COR-L47 (cell line): ENCODE measurements at places on chromosomes 5 and 9.

DNA sequence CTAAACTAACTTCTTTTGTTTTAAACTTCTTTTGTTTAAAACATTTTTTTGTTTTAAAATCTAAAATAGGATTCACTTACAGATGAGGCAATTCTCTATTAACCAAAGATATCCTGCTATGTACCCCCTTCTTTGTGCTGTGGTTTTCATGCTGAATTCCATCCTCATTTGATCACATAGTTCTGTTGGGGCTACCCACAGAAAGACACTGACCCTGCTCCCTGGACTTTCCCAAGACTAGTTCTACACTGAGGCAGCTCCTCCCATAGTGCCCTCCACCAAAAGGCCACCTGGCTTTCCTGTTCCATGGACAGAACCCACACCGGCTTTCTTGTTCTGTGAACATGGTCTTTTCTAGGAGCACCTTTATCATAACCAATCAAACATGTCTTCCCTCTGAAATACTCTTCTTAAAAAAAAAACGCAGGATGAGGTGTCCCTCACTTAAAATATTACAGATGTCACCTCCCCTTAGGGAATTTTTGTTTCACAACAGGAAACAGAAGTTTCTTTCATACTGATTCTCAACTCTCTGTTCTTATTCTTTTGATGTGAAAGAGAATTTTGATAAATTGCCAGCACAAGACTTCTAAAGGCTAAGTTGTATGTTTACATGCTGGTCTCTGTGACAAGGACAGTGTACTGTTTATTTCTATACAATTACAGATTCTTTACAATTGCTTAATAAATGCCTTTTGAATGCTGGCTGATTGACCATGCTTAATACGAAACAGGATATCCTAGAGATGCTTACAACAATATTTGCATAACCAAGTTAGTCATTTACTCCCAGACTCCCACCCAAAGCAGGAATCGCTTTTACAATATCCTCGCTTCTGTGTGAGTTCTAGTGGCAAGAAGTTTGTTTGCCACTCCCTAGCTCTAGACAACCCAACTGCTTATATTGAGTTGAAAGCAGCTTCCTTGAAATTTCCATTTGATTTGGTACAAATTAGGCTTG, 300.4 kb downstream of the DTWD2 start:
- DNase-seq = no peak

- DNase-seq = no peak
These were observed 359.3 kb downstream of the SH3GL2 start for GRCh38 chr9:17938035-17938655.

- DNase-seq = no peak
These were observed 5.6 kb downstream of the ADGRD2 start for GRCh38 chr9:124455820-124456219.

DNA sequence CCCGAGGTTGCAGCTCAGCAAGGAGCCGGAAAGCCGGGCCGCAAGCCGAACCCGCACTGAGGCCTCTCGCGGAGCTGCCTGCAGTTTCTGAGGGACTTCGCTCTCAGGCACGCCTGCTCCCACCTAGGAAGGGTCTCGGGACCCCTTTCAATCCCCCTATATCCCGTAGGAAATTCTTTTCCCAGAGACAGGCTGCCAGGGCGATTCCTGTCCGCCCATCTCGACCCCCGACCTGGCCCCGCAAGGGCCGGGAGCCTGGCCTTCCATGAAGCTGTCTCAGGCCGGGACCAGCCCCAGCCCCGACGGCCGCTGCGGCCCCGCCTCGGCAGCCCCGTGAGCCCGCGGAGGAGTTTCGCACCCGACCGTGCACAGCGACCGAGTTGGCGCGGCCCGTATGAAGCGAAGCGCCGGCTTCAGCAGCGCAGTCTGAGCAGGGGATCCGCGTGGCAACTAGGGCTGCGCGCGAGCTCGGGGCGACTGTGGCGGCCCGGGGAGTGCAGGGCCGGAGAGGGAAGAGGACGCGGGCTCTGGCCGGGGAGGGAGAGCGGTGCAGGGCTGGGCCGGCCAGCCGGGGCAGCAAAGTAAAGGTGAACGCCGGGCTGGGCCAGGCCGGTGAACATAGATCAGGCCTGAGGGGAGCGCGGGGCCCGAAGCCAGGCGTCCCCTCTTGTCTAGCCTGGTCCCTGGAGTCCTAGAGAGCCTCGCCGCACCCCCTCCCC, 977 bp upstream of the PRDM12 start:
- no peak for DNase-seq

DNA sequence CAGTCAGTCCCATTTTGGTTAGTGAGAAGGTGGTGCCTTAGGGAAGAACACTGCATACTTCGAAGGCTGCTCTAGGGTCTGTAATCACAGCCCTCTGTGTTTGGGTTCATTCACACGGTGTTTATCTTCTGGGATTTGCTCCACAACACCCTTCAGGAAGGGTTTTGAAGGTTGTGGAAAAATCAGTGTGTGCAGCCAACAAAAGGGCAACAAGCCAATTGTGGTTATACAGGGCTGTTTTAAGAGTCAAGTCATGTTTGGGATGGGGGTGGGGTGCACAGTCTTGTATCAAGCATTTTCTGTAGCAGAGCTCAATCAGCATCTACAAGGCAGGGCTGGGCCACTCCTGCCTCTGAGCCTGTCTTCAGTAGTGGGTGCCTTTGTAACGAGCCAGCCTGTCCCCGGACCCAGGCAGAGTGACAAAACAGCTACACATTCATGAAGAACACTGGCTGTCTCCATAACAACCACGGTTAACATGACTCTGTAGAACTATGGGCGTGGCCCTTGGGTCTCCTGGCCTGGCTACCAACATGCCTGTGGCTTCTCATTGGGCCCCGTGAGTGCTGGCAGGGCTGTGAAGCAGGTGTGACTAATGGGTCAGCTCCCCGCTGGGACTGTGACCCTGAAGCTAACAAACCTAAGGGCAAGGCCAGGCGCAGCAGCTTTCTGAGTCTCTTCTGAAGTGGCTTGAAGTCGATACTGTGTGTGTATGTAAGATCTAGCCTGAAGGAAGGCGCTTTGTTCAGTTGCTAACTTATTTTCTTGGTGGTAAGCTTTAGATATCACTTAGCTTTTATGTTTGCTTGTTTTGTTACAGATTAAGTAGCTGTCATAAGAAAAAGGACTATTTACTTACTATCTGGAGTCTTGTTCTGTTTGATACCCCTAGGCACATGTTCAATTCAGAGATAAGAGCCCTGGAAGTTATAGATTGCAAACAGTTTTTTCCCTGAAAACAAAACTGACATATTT, 27.9 kb upstream of the GOLM1 start:
- peak; percentile 99 for DNase-seq

DNA sequence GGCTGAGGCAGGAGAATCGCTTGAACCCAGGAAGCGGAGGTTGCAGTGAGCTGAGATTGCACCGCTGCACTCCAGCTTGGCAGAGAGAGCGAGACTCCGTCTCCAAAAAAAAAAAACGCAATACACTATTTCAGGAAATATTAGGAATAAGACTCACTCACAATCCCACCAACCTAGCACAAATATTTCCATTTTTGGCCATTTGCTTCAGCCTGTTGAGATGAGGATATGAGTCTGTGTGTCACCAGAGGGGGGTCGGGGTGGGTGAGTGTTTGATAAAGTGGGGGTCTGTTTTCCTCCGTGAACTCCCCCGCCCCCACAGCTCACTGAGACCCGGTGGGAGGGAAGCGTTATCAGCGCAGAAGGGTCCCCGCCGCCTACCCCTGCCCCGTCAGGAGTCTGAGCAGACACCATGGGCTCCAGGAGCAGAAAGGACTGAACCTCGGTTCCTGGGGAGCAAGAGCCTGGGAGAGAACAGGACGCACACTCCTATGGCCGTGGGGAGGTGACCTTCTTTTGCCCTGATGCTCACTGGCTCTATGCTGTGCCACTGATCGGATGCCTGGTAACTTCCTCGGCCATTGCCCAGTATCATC, 153.8 kb upstream of the PHYKPL start:
- DNase-seq = no peak

- no peak for DNase-seq
These were observed 112.3 kb upstream of the ANKH start for GRCh38 chr5:14983666-14984441.
